ENCODE measurements at places on chromosomes 2 and 18.

- DNase-seq, result no peak
These were observed 81.3 kb downstream of the KCNF1 start for GRCh38 chr2:10993001-10993481.

DNA sequence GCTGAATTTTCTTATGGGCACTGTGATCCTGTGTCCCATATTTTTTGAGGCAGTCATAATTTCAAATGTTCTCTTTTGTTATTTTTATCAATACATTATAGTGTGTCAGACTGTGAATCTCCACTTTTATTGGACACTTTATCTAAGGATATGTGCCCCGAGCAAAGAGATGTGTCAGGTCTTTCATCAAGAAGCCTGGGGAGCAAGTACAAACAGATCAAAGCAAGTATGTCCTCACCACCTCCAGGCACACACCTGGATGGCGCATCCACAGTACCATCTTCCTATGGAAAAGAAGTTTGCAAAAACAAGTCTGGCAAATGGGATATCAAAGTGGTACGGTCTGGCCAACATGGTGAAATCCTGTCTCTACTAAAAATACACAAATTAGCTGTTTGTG is 81.0 kb upstream of the ZNF236 start:
- no peak for DNase-seq

GRCh38 chr2:65367524-65367923 is 64.9 kb downstream of the SPRED2 start:
- DNase-seq, result no peak

- DNase-seq, result no peak
These were observed 30.8 kb upstream of the TMEM87B start for GRCh38 chr2:112024231-112024630.

GRCh38 chr2:201866643-201867473 is 60.5 kb downstream of the CDK15 start:
- no peak for DNase-seq

DNA sequence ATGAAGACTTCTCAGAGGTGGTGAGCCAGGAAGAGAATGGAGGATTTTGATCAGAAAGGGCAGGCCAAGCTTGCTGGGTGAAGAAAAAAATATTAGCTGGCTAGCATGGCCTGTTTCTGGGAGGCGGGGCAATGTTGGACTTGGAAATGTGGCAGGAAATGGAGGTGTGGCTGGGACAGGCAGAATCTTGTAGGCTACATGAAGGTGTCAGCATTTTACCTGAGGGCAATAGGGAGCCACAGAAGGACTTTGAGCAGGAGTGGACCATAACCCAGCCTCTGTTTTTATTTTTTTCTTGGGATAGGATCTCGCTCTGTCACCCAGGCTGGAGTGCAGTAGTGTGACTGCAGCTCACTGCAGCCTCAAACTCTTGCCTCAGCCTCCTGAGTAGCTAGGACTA is 31.7 kb downstream of the EMX1 start:
- no peak for DNase-seq

DNA sequence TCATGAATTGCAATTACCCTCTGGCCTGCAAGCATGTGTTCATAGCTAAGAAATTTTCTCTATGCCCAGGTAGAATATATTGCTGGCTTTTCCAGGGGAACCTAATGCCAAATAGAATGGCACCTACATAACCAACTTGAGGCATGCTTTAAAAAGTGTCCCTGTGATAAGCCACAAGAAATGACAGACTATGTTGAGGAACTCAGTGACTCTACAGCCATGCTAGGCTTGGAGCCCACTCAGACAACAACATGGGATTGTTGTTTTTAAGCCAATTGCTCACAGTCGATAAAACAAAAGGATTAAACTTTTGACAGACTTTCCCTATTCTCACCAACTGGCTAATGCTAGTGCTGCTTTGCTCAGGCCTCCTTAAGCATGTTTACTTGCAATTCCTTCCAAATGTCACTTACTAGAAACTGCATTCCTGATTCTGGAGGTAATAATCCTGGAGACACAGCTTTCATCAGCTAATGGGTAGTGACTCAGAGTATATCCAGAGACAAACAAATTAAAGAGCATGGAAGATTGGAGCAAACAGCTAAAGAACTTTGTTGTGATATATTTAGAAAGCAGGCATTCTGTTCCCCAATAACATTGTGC is 249.0 kb downstream of the SLC8A1 start:
- DNase-seq, result no peak

DNA sequence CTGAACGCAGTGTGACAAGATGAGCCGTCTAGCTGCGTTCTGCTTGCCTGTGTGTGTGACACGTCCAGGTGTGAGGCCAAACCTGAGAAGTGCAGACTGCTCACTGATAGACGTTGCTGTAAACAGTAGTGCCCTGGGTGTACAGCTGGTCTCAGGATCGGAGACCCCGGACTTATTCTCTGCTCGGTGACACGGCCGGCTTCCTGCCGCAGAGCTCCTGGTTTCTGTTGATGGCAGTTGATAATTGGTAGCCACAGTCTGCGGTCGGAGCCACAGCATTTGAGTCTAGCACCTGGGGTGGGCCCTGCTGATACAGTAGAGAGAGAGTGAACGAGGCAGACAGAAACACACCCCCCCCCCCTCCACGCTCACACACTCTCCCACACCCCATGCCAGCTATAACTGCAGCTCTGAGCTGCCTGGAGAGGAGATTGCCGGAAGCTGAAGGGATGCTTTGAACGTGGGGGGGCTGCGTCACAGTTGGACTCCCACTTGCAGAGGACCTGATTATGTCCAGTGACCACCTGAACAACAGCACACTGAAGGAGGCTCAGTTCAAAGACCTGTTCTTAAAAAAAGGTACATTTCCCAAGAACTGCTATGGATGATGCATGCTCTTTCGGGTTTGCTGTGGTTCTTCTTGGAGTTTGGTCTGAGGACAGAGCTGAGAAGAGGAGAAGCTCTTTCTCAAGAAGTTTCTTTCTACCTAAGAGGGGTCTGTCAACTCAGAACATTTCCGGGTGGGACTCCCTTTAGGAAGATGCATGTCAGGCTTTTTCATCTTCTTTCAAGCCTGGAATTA is 114.0 kb downstream of the FAM210A start:
- peak; percentile 36 for DNase-seq

GRCh38 chr2:147846412-147847081 is 1.7 kb downstream of the ACVR2A start:
- no peak for DNase-seq

DNA sequence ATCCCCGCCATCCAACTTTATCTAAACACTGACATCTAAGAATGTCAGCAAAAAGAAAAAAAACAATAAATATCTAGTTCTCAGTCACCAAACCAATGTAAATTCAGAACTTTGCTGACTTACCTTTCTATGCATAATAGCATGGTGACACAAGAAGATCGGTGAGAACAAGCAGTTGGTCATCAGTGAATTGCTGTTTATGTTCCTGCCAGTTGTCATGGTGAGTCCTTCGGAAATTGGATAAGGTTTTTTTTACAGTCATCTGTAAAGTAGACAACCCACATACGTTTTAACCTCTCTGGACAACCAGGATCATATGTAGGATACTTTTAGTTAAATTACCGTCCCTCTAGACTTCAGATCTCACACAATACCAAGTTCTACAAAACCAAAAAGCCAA is 6.2 kb upstream of the GPR75 start:
- DNase-seq, result no peak

DNA sequence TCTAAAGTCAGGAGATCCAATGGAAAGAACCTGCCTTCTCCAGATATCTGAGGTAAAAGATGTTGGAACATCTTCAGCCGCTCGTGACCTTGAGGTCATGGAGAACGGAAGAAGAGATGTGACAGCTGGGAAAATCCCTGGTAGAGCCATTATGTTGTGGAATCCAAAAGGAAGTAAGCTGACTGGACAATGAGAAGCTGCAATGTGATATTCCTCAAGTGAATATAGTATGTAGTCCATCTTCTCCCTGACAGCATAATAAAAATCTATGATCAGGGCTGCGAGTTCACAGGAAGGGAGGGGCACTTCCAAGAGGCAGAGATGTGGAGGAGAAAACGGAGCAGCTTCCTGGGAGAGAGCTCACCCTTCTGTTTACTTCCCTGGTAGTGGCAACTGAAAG is 201.0 kb upstream of the SP5 start:
- no peak for DNase-seq

DNA sequence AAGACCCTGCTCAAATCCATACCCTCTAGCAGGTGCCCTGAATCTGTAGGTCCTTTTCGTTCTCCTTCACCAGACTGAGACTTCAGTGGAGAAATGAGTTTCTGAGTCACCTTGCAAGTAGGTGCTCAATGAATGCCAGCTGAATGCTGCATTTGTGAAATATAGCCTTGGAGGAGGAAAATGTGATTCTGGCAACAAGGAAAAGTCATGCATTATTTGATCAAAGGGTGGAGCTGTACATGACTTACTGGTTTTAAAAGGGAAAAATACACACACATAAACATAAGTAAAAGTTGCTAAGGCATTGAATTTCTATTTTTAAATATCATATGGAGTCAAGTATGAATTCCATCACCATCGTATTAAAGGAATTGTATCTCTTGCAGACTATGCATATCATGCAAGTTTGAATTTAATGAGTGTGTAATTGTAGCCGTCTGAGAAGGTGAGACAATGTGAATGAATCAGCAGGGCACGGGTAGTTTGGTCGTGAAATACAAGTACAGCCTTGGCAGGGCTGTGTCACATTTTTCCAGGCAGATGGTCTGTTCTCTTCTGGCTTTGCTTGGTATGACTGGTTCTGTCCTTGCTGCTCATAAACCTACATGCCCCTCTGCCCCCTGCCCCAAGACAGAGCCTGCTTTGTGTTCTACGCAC is 160.8 kb downstream of the COL6A3 start:
- no peak for DNase-seq

GRCh38 chr2:235011929-235012631 is 60.3 kb downstream of the SH3BP4 start:
- DNase-seq, result no peak

DNA sequence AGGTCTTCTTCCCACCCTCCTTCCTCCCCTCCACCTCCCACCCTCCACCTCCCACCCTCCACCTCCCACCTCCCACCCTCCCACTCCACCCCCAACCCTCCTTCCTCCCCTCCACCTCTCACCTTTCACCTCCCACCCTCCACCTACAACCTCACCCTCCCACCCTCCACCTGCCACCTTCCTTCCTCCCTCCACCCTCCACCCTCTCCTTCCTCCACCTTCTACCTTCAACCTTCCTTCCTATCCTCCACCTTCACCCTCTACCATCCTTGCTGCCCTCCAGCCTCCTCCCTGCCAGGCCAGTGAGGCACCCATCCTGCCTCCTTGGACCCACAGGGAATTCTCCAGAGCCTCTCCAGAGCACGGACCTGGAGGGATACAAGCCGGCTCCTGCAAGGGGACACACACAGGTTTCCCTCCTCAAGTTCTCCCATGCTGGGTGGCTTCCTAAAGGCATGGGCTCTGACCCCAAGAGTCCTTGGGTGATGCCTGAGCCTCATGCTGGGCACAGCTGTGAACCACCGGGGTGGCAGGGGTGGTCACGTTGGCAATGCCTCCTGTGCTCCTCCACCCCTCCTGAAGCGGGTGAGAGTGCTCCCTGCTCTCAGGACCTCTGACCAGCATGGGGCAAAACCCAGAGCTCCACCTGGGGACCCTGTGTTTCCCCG is 293.0 kb downstream of the NDUFA10 start:
- no peak for DNase-seq

- DNase-seq, result no peak
These were observed 219.8 kb downstream of the RAD51AP2 start for GRCh38 chr2:17298453-17298852.

- no peak for DNase-seq
These were observed 186.4 kb downstream of the TNS1 start for GRCh38 chr2:217816396-217816869.

- no peak for DNase-seq
These were observed 40.7 kb downstream of the DNER start for GRCh38 chr2:229673676-229674075.

DNA sequence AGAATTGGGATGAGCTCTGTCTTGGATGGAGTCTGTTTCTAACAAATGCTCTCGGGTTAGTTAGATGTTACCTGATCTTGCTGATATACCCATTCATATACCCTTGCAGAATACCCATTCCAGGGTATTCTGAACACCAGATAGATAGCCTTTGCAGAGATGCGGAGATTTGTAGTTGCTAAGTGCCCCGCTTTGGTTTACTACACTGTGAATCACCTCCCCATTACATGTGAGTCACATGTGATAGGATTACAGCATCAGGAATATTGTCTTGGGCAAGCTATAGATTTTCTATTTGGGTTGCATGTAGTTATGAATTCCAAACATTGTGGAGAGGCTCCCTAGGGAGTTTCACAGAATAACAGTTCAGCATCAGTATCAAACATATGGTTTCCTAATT is 3.8 kb downstream of the VSNL1 start:
- no peak for DNase-seq

DNA sequence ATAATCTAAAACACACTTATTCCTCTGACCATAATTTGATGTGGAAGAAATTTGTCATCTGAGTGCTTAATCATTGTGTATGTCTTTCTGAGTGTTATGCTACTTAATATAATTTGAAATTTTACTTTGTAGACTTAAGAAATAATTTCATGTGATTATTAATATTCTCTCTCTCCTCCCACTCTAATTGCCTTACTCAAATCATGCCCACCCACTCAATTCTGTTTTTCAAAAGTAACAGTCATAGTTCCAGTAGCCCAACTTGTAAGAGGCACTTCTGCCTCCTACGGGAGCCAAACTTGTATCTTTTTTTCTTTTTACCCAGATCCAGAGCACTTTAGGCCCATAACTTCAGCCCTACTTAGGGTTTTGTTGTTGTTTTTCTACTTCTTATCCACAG is 18.5 kb upstream of the KYNU start:
- DNase-seq, result no peak

Measured in activated CD4-positive, alpha-beta T cell treated with anti-CD3 and anti-CD28 coated beads, Interleukin-2, amount 50 U/mL, for 24 hours (primary cell).